Fibroblast of upper back skin (primary cell): ENCODE measurements at places on chromosomes 6 and 20.

GRCh38 chr6:81253821-81254220, 498.7 kb downstream of the TENT5A start:
- peak; percentile 41 for DNase-seq

DNA sequence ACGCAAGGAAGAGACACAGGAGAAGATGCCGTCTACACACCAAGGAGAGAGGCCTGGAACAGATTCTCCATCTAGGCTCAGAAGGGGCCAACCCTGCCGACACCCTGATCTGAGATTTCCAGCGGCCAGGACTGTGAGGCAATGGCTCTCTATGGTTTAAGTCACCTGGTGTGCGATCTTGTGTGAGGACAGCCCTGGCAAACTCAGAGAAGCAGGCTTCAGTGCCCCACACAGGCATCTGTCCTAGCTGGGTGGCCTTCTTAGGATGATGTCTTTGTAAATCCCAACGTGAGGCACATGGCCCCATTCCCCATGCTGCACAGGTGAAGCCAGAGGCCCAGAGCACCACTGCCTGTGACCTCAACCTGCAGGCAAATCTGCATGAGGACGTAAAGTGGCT, 87.6 kb upstream of the FRMD1 start:
- no peak for DNase-seq

- no peak for DNase-seq
Observed at GRCh38 chr20:38350879-38351775, 4.8 kb downstream of the LBP start.

- DNase-seq, result no peak
Observed at GRCh38 chr6:34745277-34746103, 11.8 kb upstream of the SNRPC start.

DNA sequence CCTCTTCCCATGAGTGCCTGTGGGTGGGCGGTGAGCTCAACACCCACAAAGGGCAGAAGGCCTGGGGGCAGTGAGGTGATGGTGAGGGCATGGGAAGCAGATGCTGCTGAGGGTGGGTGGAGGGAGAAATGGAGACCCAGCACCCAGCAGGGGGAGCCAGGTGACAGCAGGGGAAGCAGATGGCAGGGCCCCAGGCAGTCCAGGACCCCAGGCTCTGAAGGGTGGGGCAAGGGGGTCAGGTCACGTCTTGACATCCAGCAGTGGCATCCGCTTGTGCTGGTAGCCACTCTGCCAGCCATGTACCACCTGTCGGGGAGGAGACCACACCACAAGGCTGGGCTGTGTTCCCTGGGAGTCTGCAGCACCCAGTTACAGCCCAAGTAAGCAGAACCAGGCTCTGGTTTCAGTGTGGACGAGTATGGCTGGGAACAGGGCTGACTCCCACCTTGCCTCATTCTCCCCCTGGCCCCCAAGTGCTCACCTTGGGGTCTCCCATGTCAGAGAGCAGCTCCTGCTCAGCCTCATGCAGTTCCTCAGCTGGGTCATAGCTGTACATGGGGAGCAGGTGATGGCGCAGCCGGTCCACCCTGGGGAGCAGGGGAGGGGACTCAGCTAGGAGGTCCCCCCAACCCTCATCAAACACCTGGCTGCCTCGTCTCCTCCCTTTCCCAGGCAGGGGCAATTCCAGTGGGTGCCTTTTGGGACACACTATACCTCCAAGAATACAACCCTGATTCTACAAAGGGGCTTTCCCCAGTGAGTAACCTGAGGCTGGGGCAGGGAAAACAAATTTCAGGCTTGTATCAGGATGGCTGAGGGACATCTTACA, 2.0 kb downstream of the SMIM29 start:
- no peak for DNase-seq

DNA sequence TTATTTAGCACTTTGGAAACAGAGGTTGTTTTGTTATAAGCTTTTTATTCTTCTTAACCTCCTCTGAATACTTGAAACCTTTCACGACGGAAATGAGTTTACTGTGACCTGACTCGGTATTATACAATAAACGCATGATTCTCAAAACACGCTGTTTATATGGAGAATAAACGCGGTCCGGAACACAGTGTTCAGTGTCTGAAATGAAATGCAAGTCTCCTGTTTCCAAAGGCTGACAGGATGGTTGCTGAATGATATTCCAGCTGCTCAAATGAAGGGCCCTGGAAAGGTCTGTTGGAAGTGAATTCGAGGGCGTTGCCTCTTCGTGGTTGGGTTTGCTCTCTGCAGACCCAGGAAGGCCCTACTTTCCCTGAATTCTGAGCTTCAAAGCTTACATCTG, 83.4 kb downstream of the RSPH3 start:
- no peak for DNase-seq

- DNase-seq, result no peak
Observed at GRCh38 chr20:10793766-10794165, 120.0 kb upstream of the JAG1 start.

- peak; percentile 83 for DNase-seq
Observed at GRCh38 chr20:17971300-17972013, 2.6 kb downstream of the MGME1 start.

DNA sequence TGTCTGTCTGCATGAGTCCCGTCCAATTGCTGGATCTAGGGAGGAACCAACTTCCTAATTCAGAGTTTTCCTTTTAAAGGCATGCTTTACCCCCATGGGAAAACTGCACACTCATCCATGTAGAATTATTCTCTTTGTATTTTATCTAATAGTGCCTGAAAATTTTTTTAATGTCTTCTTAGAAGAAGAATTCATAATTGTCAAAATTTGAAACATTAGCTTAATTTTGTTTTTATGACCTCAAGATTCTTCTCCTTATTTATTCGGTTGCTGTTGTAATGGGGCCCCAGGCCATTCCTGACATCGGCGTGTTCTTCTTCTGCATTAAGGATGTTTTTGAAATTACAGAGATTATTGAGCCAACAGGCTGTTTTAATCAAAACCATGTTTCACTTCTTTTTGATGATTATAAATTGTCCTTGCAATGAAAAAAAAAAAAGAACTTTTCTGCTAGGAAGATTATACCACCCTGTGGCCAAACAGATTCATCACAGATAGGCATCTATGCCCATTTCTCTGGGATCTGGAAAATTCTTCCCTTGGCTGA, 100.3 kb downstream of the ZNF217 start:
- DNase-seq, result peak; percentile 51

GRCh38 chr6:13044390-13044789, 283.9 kb downstream of the TBC1D7 start:
- DNase-seq, result peak; percentile 68

DNA sequence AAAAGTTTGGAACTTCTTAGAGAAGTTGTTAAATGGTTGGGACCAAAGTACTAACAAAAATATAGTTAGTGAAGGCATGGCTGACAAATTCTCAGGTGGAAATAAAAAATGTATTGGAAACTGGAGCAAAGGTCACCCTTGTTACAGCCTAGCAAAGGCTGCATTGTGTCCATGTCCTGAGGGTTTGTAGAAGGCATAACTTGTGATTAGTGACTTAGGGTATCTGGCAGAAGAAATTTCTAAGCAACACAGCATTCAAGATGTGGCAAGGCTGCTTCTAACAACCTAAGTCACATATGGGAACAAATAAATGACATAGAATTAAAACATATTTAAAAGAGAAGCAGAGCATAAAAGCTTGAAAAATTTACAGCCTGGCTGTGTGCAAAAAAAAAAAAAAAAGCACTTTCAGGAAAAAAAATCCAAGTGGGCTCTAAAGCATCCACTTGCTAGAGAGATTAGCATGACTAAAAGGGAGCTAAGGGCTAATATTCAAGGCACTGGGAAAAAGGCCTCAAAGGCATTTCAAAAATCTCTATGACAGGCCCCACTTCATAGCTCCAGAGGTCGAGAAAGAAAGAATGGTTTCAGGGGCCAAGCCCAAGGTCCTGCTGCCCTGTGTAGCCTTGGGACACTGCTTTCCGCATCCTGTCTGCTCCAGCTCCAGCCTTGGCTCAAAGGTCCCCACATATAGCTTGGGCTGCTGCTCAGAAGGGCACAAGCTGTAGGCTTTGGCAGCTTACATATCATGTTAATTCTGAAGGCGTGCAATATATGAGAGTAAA, 453.2 kb upstream of the PTCHD4 start:
- no peak for DNase-seq

GRCh38 chr20:51381557-51381956, 161.0 kb downstream of the NFATC2 start:
- DNase-seq, result no peak

GRCh38 chr6:51562198-51562597, 525.2 kb downstream of the PKHD1 start:
- no peak for DNase-seq
